ENCODE measurements at places on chromosomes 1 and 21.
A peak's percentile ranks its signal among the peaks of the same experiment; 100 is the strongest.

GRCh38 chr1:224450561-224451350 is 16.2 kb upstream of the WDR26 start:
- DNase-seq = no peak

- DNase-seq = no peak
Measured at GRCh38 chr1:169550294-169550693, 36.0 kb downstream of the F5 start.

- peak; percentile 89 for DNase-seq
Measured at GRCh38 chr1:39954870-39955546, at the start of gene MFSD2A. MFSD2A (plus strand) TSS chr1:39955145; CDS start chr1:39955293, 148 bp downstream.

DNA sequence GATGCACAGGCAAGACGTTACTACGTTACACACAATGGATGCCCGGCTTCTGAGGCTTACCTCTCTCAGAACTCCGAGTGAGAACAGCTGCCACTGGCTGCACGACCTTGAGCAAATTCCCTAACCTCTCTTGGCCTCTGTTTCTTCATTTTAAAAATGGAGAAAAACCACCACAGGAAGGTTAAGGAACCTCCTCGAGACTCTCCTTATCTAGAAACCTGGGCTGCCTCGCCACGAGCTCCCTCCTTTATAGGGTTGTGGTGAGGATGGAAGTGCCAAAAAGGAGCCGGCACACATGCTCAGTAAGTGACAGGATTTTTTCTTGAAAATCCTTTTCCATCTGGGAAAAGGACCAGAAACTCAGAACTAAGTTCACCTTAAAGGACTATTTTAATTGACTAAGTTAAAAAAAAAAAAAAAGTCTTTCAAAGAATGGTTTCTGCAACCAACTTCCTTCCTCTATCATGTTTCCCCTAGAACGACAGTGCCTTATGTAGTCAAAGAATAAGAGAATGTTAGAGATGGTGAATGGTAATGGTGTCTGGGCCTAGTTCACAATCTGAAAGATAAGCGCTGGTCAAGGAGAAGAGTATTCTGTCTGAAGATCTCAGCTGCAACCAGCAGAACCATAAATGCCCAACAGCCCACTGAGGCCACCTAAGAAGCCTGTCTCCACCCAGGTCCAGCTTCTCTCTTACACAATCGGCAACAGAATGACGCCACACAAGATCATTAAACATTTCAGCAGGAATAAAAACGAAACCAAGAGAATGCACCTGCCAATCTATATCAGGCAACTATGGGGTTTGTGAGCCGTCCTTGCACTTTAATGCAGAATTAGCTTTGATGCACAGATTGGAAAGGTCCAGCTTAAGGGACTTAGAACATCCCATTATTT is 64.9 kb downstream of the SLC45A1 start:
- no peak for DNase-seq

- no peak for DNase-seq
Measured at GRCh38 chr1:183363972-183364371, 54.2 kb downstream of the NMNAT2 start.

DNA sequence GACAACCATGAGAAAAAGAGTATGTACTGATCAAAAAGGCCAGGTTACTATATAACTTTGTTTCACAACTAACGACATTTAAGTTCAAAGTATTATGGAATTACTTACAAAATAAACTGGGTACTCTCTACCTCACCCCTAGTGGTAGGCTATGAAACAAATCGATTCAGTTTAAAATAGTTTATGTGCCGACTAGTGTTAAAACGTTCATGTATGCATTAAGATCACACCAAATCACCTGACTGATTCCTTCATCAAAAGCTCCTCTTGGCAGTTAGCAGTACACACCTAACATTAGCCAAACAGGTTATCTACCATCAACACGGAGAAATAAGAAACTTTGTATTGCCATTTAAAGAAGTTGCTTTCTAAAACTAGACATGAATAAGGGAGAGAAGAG is 137.1 kb downstream of the AKT3 start:
- DNase-seq = no peak

GRCh38 chr1:14681182-14681581 is 82.7 kb downstream of the KAZN start:
- no peak for DNase-seq

DNA sequence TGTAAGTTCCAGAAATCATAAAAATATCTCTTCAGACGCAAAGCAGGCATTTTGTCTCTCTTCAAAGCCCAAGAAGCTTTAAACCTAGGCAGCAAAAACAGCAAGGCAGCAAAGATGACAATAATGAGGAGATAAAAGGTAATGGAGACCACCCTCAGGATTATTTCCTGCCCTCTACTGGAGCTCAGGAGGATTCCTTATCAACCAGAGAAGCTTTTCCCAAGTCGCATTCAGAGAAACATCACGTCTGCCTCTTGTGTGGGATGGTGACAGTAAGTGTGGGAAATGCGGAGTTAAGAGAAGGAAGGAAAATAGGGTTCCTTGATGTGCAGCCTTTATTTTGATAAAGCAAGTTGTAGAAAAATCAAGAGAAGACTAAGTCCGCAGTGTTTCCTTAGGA is 365.8 kb downstream of the RGS7 start:
- DNase-seq = no peak

DNA sequence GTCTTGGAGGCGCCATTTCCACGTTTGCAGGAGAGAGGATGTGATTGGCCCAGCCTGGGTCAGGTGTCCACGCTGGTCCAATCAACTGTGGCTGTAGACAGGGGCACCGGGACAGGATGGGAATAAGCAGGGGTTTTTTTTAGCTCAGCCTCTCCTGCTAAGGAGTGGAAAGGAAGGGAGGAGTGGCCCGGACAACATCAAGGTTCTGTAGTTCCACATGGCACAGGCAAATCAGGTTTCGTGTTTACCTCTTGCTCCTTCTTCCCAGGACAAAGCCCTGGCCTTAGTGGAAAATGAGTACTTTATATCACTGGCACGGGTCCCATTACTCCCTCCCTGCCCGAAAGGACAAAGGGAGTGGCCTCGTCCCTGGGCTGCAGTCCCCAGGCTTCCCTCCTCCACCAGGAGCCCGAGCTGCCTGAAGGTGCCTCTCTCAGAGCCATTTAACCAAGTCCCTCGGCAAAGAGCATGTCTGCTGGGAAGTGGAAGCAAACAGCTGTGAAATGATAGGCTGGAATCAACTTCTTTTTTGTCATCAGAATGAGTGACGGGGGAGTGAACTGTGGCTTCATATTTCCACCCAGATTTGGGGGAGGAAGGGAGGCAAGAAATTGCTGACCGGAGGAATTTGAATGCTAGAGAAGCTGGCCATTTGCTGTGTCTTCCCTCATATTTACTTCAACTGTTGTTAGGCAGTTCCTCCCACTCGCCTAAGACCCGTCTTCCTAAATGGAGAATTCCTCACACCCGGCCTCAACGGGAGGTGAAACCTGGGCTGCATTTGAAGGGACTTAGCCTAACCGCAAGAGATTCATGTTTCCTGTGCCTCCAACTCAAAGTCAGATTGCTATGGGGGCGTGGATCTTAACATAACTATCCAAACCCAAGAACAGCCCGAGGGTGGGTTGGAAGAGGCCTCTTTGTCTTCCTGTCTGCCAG is 84.9 kb upstream of the SLC44A3 start:
- DNase-seq = no peak

DNA sequence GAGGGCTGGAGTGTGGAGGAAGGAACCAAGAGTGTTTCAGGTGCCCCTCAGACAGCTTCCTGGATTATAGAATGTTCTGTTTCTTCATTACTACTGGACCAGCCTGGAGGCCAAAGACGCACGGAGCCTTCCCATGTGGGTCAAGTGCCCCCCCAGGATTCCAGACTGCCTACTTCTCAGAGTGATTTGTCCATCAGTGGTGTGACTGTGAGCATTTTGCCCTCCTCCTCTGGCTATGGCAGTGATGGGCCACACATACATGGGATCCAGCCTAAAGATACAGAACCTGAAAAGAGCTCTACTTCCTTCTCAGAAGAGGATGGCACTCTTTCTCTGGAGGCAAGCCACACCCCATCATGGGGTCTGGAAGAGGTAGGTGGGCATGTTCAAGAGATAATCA is 64.9 kb downstream of the MACF1 start:
- DNase-seq = no peak

GRCh38 chr1:115977499-115978258 is 1.4 kb downstream of the SLC22A15 start:
- DNase-seq = no peak

DNA sequence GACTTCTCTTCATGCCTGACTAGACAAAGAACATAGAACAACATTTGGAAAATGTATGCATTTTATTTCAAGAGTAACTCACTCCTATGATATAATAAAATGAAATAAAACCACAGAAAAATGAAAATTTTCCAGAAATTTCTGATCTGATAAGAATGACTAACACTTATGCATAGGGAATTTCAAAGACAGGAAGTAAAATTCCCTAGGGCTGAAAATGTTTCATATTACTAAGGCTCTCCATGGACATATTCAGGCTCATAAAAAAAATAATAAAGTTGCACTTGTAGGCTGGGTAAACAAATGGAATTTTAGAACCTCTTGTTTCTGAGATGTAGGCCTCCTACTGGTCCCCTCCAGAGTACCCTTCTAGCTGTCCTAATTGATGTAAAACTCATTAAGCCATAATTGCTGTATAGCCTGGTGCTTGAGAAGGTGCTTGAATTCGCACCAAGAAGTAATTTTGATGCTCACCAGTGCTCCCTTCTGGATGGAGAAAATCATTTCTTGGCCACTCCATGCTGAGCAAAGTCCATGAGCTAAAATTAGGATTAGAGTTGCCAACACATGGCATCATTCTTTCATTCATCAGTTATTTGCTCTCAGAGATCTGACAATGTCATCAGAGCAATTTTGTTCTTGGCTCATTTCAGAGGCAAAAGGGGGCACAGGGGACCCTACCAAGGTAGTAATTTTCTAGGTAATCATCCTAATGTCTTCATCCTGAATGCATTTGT is 641.0 kb upstream of the CAMK1G start:
- no peak for DNase-seq

GRCh38 chr1:72010094-72010431 is 272.3 kb downstream of the NEGR1 start:
- no peak for DNase-seq

DNA sequence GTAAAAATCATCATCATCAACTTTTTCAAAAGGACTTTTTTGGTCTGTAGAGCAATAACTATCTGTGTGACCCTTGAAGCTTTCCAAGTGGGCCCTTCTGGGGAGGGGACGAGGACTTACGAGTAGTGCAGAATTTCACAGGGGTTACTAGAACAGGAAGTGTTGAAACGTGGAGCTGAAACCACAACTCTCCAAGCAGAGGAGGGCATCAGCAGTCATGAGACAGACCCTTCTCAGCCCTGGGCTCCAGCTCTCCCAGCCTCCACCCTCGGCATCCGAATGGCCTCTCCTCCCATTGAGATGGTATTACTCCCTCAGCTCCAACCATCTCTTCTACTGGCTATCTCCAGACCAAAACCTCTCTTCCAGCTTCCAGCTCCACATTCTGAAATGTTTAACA is 3.6 kb downstream of the FAM89A start:
- no peak for DNase-seq

GRCh38 chr1:2018217-2019171 is 651 bp upstream of the GABRD start:
- no peak for DNase-seq

- DNase-seq = no peak
Measured at GRCh38 chr1:10665930-10666850, 130.3 kb downstream of the CASZ1 start.

DNA sequence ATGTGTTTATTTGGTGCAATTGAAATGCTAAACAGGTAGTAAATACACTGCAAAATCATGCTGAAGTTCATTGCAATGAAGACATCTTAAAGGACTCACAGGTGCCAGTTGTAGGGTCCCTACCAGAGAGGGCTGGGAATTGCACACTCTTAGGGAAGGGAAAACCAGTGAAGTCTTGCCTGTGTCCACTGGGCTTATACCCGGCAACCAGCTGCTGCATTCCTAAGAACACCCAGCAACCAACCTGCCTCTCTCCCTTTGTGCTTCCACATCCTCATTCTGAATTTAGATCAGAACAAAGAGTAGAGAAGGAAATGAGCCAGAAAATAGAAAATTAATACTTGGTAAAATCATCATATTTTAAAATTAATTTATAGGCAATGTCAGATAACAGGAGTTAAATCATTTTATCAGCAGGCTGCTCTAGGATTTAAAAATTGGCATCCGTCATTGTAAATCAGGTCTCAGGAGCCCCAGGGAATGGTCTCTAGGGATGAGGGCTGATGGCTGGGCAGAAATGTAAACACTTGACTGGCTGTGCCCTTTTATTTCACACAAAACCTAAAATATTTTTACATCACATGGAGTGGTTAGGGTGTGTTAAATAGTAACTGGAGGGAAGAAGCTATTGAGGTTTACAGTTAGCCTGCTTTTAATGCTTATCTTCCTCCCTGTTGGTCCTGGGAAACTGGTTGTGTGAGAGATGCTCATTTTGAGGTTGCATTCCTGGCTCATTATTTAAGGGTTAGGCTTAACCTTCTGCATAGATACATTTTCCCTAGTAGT is 31.3 kb downstream of the PTGFRN start:
- DNase-seq = no peak

GRCh38 chr1:115225993-115226685 is 111.9 kb downstream of the NGF start:
- no peak for DNase-seq

DNA sequence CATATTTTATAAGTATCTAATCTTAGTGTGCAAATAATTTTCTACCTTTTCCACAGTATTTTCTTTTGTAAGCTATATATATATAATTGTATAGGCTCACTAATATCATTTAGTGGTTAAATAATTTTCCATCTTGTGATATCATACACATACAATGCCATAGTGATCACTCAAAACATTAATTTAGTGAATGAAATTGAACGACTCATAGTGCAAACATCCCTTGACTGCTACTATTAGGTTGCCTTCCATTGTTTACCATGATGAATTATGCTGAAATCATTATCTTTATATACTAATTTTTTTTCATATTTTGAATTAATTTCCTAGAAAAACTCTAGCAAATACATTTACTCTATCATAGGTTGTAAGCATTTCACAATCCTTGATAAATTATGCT is 127.1 kb downstream of the PCNX2 start:
- DNase-seq = no peak

GRCh38 chr1:97163591-97164275 is 442.1 kb downstream of the PTBP2 start:
- no peak for DNase-seq

- peak; percentile 98 for DNase-seq
Measured at GRCh38 chr1:236795035-236795756, at the start of gene MTR. MTR (plus strand) TSS chr1:236795292; CDS start chr1:236795704, 412 bp downstream.

GRCh38 chr1:109091839-109092193 is 1.3 kb downstream of the TMEM167B start:
- no peak for DNase-seq

- no peak for DNase-seq
Measured at GRCh38 chr1:3660704-3661103, 8.4 kb downstream of the TP73 start.

DNA sequence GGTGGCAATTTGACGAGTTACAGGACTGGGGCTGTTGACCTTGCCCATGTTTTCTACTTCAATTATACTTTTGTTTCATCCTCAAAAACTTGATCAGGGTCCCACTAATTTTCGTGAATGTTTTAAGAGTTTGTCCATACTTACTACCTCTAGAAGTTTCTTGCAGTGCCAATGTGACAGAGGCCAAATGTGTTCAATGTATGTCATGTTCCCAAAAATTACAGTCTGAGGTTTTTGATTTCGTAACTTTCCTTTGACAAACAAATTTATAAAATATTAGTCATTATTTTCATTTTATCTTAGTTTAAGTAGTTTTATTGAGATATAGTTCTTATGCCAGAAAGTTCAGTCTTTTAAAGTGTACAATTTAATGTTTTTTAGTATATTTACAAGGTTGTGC is 15.3 kb downstream of the VPS13D start:
- no peak for DNase-seq

Data from Peyer's patch (tissue), 4 donors.